ENCODE measurements at places on chromosomes 5 and 9.

DNA sequence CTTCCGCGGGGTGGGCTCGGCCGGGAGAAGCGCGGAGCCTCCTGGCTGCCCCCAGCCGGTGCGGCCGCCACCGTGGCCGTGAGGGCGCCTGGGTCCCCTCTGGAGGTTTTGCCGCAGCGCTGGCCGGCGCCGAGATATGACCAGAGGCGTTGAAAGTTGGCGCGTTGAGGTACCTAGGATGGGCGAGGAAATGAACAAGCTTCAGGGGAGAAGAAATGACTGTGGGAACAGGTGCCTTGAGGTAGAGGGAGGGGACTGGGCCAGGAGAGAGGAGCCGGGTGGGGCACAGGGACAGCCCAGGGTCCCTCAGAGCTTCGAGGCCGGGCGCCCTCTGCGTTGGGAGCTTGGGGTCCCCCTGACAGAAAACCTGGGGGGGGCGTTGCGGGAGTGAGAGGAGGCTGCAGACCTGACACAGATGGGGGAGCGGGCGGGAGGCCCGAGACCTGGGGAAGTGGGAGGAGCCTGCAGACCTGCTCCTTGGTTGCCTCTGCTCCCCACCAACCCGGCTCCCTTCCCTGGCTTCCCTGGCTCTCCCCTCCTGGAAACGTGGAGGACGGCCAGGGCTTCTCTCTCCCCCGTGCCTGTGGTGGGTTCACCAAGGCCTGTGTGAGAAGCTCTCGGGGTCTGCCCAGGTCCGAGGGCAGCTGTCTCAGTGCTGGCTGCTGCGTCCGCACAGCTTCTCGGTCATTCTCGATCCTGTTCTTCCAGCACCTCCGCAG is 14.2 kb downstream of the RABL6 start:
- DNase-seq = no peak

DNA sequence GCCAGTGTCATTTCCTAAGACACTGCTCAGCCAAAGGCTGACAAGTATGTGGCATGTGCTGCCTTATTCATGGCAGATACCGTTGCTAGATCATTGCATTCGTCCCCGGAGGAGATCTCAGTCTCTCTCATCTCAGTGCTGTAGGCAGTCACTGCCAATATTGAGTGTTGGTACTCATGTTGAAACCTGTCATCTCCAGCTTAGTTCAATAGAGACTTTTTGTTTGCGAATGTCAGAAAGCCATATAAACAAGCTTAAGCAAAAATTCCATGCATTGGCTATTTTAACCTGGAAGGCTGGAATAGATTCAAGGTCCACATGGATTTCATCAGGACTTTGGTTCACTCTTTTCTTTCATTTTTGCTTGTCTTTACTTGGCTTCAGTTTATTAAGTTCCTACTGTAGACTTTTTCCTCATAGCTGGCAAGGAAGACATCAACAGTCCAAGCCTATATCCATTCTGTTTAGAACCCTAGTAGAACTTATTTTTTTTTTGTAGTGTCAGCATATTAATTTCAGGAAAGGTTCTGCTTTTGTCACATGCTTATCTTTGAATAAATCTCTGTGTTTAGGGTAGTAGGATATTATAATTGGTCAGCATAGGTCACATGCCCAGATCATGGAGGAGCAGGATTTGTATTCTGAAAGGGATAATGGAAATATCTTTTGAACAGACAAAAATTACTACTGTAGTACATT is 66.8 kb downstream of the FCHO2 start:
- DNase-seq = no peak

GRCh38 chr5:17206021-17206420 is 11.4 kb upstream of the BASP1 start:
- DNase-seq = no peak

DNA sequence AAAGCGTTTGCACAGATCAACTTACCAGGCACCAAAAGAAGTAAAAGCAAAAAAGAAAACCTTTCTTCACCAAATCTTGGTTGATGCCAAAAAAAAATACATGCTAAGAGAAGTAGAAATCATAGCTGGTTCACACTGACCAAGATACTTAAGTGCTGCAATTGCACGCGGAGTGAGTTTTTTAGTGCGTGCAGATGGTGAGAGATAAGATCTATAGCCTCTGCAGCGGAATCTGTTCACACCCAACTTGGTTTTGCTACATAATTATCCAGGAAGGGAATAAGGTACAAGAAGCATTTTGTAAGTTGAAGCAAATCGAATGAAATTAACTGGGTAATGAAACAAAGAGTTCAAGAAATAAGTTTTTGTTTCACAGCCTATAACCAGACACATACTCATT is 36.4 kb upstream of the CCDC152 start:
- DNase-seq = no peak

GRCh38 chr5:175469916-175470315 is 8.4 kb upstream of the SFXN1 start:
- no peak for DNase-seq

DNA sequence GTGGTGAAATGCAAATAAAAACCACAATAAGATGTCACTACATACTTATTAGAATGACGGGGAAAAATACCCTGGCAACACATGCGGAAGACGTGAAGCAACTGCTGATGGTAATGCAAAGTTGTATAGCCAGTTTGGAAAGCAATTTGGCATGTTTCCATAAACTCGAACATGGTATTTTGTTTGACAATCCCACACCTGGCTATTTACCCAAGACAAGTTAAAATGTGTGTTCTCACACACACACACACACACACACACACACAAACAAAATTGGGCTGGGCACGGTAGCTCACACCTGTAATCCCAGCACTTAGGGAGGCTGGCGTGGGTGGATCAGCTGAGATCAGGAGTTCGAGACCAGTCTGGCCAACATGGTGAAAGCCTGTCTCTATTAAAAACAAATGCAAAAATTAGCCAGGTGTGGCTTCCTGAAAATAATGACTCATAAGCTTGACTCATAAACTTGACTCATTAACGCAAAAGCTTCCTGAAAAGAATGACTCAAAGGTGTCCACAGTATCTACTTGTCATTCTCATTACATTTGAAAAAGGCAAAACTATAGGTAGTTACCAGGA is 456.5 kb downstream of the CDH18 start:
- DNase-seq = no peak

DNA sequence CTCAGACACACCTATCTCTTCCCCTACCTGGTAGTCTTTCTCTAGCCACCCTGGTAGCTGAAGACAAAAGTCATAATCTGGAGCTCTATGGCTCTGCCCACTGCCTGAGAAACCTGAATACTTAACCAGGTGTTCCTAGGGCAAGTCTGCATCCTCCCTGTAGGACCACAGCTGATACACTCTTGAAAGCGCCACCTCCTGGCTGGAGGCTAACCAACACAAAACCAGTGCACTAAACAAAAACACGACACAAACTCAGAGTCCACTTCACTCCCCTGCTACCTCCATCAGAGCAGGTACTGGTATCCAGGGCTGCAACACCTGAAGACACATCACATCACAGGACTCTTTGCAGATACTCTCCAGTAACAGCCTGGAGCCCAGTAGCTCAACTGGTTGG is 84.6 kb upstream of the ANXA1 start:
- DNase-seq = no peak

DNA sequence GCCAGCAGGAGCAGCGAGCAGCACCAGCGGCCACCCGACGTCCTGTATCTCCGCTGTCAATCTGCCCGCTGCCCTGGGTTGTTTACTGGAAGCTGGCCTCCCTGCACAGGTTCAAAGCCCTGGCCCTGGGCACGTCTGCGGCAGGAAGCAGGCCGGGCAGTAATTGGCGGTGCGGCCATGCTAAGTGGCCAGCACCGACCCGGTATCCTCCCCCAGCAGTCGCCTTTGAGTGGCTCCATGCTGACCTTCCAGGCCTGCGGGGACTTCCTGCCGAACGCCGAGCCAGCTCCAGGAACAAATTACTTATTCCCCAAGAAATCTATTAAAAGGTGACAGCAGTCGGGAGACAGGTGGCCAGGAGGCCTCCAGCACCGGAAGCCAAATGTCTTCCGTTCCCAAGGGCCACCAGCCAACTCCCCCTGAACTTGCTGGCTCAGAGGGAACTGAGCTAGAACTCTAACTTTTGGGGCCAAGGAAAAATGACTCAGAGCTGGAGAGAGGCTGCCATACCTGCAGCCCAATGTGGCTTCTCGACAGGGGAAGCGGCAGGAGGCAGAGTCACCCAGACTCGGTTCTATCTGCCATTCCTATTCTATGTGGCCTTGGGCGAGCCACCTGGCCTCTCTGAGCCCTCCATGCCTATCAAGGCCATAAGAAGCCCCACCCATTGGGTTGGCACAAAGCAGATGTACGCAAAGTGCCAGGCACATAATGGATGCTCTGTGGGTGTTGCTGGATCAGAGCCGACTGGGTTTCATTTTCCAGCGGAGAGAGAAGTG is 13.7 kb upstream of the PSMB7 start:
- no peak for DNase-seq

DNA sequence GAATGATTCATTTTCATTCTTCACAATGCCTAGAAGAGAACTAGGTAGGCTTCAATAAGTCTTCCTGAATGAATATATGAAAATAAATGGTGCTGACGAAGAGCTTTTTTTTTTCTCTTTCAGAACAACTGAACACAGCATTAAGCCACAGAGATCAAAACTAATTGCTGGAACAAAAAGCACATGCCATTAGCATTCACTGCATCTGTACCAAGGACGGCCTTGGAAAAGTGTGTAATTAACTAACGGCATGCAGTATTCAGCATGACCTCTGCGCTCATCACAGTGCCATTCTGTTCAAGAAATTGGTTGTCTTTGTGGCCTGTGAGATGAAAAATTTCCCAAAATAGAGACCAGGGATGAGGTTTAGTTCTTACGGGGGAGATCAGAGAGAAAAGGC is 99.3 kb downstream of the NUDT12 start:
- no peak for DNase-seq

DNA sequence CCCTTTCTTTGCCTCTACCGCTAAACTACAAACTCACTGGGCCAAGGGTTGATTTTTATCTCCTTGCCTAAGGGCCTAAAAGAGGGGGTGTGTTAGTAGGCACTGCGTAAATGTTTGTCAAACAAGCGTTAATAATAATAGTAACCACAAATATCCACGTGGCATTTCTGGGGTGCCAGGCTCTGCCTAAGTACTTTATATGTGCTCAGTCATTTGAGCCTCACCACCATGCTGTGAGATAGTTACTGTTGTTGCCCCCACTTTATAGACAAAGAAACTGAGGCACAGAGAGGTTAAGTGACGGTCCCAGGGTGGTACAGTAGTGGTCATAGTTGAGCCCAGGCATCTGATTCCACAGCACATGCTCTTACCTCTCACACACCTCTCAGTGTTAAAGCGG is 52.4 kb downstream of the ERGIC1 start:
- DNase-seq = no peak

Data from hematopoietic multipotent progenitor cell treated with erythropoietin and hydrocortisone succinate and interleukin-3 and kit ligand, for 17 days (in vitro differentiated cells).